ENCODE measurements at places on chromosomes 3 and 15. TPM values are rescaled to one million over a fixed set of nuclear protein-coding genes. Genes with fewer than 3 reads are reported as not detected.

DNA sequence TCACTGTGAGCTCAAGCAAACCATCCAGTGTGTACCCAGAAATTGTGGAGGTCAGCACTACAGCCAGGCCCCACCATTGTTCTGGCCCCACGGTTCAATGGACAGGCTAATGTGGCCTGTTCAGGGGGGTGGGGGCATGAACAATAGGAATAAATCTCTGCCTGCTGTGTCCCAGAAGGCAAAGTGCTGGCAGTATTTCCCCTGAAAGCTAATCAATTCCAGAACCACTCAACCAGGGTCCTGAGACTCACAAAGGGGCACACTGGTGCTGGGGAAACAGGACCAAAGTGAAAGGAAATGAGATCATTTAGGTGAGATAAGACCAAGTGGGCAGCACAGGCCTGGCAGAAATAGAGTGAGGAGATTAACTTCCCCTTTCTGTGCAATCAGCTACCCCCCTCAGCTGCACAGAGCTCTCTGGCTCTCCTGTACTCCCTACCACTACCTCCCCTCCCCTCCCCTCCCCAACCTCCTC is 11.5 kb downstream of the CRYGS start:
- no peak for DNase-seq

Gene OSTN
- not detected for total RNA-seq

Gene SEMA6D
- 4.0 TPM for total RNA-seq

Gene PLAAT1
- total RNA-seq: not detected

DNA sequence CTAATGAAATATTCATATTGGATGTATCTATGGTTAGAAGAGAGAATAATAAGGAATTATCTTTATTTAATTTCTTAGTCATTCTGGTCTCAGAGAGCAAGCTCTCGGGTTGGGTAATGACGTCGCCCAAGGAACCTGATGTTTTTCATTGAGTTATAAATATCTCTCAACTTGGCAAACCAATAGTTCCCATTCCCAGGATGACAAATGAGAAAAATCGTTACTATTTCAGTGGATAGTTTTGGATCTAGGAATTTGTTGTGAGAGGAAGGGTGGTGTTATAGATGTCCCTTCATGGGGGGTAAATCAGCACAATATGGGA is 162.9 kb upstream of the NR2E3 start:
- DNase-seq: no peak

Gene TM2D3
- total RNA-seq: 105 TPM

DNA sequence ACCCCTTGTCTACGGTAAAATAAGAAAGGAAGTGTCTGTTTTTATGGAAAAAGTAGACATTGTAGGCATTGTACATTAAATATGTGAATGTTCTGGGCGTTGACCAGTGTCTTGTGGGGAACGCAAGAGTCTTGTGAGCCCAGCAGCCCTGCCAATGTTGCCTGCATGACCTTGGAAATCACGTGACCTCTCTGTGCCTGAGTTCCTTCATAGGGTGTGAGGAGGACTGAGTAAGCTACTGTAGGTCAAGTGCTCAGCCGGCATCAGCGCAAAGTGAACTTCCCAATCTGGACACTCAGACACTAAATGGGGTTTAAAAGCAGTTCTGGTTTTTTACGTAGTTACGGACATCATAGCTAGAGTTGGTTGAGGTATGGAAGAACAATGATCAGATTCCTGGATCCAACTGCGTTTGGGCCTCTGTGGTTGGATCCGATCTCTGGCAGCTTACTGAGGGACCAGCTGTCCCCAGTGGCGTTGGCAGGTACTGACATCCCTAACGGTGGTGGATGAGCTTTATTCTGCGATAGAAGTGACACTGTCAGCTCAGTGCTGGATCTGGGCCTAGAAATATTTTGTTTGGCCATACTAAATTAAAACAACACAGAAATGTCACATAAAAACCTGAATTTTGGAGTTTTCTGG is 63.8 kb downstream of the SPSB4 start:
- no peak for DNase-seq

- no peak for DNase-seq
Measured at GRCh38 chr3:141807277-141808033, 44.2 kb downstream of the GRK7 start.

Gene ARHGAP11A
- not detected for total RNA-seq

- no peak for DNase-seq
Measured at GRCh38 chr3:47047673-47048072, 68.2 kb downstream of the NBEAL2 start.

Gene STRIT1
- not detected for total RNA-seq

Gene CLDN18
- 0.11 TPM for total RNA-seq

Gene NMNAT3
- total RNA-seq: 1.2 TPM

Gene GP9
- total RNA-seq: not detected

GRCh38 chr3:170442947-170443346 is 24.3 kb downstream of the CLDN11 start:
- no peak for DNase-seq
